Foreskin melanocyte (primary cell): ENCODE measurements at places on chromosomes 5 and 9.

- DNase-seq: no peak
These were observed 808.7 kb upstream of the CDH10 start for GRCh38 chr5:25453500-25453899.

GRCh38 chr9:95822015-95822414 is 53.5 kb upstream of the ERCC6L2 start:
- DNase-seq: no peak

DNA sequence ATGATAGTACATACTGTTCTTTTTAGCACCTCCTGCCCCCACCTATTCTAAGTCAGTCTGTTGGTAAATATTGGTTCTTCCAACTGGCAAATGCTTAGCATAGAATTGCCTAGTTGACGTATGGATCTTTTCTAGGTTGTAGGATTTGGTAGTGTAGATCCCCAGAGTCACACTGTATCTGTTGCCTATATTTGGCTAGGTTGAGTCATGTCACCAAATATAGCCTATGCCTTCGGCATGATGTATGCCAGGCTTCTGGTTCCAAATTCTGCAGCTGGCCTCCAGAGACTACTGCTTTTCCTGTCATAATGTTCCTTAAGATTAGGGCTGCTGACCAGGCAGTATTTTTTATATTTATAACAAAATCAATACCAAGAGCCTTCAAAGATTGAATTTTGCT is 38.2 kb downstream of the CPEB4 start:
- peak; percentile 56 for DNase-seq

GRCh38 chr9:36284226-36284625 is 26.0 kb upstream of the GNE start:
- no peak for DNase-seq

- DNase-seq: no peak
These were observed 459.0 kb downstream of the TLE4 start for GRCh38 chr9:80030801-80031200.

GRCh38 chr5:43251754-43252153 is 59.7 kb downstream of the NIM1K start:
- no peak for DNase-seq

- no peak for DNase-seq
These were observed 17.0 kb upstream of the MVB12B start for GRCh38 chr9:126309427-126310189.

- DNase-seq: no peak
These were observed 83.3 kb upstream of the TRIO start for GRCh38 chr5:14059810-14060209.

- no peak for DNase-seq
These were observed 34.5 kb upstream of the MED10 start for GRCh38 chr5:6412811-6413210.

GRCh38 chr9:137453643-137454081 is 5.5 kb downstream of the NSMF start:
- DNase-seq: peak; percentile 29

GRCh38 chr5:156498226-156498980 is 171.4 kb downstream of the SGCD start:
- DNase-seq: no peak

- DNase-seq: no peak
These were observed 649.4 kb downstream of the CCDC171 start for GRCh38 chr9:16202221-16202620.

- no peak for DNase-seq
These were observed 96.5 kb upstream of the ERCC6L2 start for GRCh38 chr9:95778957-95779356.

GRCh38 chr9:130128251-130128650 is 44.0 kb upstream of the NCS1 start:
- peak; percentile 69 for DNase-seq

GRCh38 chr5:56601641-56602071 is 213.7 kb upstream of the MAP3K1 start:
- no peak for DNase-seq

- DNase-seq: no peak
These were observed 39.6 kb downstream of the SNX30 start for GRCh38 chr9:112789891-112790774.

GRCh38 chr9:4668604-4669003 is 2.3 kb upstream of the SPATA6L start:
- DNase-seq: no peak

GRCh38 chr9:228929-229695 is 14.4 kb downstream of the DOCK8 start:
- DNase-seq: no peak

DNA sequence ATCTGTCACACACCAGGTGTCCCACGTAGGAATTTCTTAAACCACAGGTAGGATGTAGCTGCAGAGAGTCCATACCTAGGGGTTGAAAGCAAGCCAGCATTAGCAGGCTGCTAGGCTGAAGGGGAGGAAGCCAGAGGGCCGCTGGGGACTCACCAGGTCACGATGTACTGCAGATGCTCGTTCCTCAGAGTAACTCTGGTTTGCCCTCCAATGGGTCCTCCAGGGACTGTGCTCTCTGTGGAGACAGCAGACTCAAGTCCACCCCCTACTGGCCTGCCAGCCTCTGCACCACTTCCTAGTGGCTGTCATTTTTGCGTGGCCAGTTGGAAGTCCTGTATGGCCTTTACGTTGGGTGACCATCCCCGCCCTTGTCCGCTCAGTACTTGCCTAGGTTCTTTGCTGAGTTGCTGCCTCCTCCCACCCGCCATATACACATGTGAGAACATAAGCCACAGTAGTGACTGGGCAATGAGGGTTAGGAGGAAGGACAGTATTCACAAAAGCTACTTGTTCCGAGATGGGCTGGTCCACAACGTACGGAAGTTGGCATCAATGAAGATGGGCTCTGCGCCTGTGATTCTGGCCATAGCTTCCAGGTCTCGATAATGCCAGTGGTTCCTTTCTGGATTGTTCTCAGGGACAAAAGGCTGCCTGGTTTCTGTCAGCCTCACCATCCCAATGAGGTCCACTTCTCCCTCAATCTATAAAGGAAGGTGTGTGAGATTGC is 4.1 kb downstream of the RPL7A start:
- DNase-seq: peak; percentile 62

DNA sequence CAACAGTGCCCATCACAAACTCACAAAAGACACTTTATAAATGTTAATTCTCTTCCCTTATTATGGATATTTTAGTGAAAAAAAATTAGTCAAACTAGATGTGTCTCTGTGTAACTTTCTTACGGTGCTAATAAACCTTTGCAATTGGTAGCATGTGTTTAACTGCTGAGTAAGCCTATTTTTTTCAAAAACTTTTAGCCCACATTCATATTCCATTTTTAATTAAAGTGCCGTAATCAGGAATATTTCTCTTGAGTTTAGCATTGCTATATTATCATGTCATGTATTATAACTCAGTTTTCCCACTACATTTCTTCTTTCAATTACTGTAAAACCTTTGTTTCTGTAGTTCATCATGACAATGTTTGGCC is 51.4 kb downstream of the FYB1 start:
- DNase-seq: no peak

- DNase-seq: no peak
These were observed 31.4 kb downstream of the ZCCHC7 start for GRCh38 chr9:37151812-37152211.

- no peak for DNase-seq
These were observed 332.8 kb upstream of the PTGER4 start for GRCh38 chr5:40346901-40347300.

- DNase-seq: no peak
These were observed 97.0 kb downstream of the GHR start for GRCh38 chr5:42520203-42520602.

DNA sequence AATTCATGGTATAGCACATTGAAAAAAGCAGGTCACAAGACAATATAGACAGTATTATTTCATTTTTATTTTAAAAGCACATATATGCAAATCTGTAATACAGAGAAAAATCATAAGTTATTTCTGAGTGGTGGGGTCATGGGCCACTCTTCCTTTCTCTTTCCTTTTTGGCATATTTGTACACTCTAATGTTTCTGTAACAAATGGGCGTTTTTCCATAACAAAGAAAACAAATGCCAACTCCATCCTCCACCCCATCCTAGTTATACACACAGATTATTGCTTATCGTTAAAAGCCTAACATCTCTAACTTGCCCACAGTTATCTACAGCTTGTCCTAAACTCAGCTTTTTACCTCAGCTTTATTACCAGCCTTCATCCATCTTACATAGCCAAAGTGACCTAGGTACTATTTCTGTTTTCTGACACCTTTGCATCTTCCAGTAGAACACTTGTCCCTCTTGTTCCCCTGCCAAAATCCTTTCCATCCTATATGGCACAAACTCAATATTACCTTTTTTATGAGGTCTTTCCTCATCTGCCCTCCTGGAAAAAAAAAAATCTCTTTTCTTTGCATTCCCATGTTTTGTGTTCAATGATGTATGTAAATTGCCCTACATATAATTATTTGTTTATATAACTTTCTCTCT is 4.1 kb downstream of the KIAA0825 start:
- DNase-seq: no peak

- no peak for DNase-seq
These were observed 45.4 kb downstream of the SPATA31C2 start for GRCh38 chr9:88092797-88093331.

DNA sequence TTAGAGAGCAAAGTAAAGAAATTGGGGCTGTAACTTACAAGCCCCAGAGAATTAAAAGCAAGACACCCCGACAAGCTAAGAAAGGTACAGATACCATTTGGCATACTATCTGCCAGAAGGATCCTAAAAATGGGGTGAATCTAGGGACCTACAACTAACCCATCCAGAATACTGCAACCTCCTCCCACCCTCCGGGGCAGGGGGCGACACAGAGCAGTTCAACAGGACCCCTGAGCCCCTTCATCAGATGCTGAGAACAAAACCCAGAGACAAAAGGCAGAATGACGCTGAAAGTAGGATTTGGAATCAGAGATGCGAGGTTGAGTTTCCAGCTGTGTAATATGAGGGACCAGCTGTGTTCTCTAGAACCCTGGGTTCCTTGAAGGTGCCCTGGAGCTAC is 71.2 kb downstream of the EPB41L4B start:
- no peak for DNase-seq

DNA sequence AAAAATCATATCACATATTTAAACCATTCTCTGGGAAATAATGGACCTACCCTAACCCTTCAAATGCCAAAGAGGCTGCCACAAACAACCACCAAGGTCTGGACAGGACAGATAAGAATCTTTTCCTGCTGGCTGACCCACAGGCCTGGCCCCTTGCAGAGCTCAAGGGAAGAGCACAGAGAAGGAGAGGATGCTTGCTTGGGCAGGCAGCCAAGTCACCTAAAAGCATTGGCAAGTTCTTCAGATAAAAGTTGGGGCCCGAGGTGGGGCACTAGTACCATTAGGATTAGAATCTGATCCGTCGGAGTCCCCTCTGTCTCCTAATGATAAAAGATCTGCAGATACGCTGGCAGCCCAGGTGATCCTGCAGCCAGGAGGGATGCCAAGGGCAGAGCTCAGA is 176.6 kb downstream of the GABBR2 start:
- DNase-seq: no peak

DNA sequence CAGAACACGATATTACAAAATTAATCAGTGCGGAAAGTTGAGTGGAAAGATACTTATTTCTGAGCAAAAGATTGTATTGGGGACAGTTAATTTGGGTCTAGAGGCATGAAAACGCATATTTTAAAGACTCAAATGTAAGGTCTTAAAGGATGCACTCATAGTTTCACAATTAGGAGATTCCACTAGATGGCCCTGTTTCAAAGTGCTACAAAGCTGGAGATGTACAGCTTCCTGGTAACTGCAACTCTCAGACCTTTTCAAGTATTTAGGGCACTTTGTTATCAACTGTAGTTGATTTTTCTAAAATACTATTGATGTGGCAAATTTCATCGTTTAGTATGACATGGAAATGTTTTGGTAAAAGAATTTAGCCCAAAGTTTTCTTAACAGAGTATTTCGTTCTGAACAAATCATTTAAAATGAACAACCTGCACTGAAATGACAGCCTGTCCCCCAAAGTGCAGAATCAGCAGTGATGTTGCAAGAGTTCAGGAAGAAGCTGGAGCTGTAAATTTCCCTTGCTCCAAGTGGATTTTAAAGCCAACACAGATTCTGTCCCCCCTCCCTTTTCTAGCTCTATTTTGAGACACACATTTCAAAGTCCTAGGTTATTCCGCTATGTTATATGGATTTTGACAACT is 16.2 kb upstream of the NDUFB6 start:
- DNase-seq: peak; percentile 63

DNA sequence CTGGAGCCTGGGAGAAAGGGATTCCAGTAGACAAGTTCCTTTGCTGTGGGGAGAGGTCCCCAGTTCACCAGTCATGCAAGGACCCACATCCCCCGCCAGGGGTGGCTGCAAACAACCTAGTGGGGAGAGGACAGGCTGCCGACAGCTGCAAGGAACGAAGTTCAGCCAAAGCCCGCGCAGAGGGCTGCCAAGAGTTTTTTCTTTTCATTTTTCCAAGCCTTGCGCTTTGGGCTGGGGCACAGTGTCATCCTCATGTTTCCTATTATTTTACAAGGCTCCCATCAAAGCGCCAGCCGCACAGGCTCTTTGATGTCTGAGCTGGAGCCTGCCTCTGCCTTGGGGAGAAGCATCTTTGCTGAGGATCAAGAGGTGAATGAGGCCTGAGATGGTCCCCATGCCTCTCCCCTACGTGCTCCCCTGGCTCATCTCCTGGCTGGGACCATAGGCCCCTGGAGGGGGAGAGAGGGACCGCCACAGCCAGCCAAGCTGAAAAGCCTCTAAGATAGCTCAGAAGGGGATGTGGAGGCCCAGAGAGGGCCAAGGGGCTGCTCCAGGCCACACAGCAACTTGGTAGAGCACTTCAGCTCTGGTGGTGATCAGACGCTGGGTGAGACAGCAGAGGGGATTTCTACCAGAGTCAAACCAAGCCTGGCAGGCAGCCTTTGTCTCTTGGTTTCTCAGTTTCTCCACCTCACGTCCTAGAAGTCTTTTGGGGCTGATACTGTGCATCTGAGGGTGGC is 50.4 kb upstream of the SYNPO start:
- DNase-seq: no peak

GRCh38 chr5:171427318-171428167 is 8.1 kb downstream of the FGF18 start:
- no peak for DNase-seq

DNA sequence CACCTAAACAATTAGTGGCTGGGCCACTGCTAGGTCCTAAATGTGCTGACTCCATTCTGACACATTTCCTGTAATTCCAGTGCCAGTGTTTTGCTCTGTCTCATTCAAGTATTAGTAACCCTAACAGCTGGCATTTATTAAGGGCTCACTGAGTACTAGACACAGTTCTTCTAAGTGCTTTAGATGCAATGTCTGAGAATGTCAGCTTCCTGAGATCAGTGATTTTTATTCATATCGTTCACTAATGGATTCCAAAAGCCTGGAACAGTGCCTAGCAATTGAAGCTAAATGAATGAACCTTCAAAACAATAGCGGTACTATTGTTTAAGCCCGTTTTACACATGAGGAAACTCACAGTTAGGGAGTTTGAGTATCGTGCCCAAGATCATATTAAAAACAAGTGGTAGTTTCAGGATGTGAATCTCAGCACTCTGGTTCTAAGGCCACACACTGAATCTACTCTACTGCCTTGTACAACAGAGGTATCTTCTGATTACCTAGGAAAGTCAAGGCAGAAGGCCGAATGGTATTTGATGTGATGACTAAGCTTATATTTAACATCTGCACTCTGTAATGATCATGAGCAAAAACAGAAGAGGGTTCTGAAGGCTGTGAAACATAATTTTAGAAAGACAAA is 304.0 kb downstream of the PJA2 start:
- peak; percentile 40 for DNase-seq

- DNase-seq: peak; percentile 89
These were observed 3.5 kb downstream of the PDE6A start for GRCh38 chr5:149940941-149941644.

- DNase-seq: no peak
These were observed 27.1 kb downstream of the MAP1B start for GRCh38 chr5:72134226-72134899.

GRCh38 chr9:20524776-20525175 is 97.5 kb downstream of the MLLT3 start:
- DNase-seq: no peak

GRCh38 chr9:71748280-71748743 is 20.0 kb downstream of the CEMIP2 start:
- no peak for DNase-seq
